Fibroblast of skin of left biceps (primary cell): ENCODE measurements at places on chromosomes 3 and 15.
A peak's percentile ranks its signal among the peaks of the same experiment; 100 is the strongest.

- DNase-seq, result no peak
Observed at GRCh38 chr15:50107591-50108408, 11.2 kb downstream of the ATP8B4 start.

DNA sequence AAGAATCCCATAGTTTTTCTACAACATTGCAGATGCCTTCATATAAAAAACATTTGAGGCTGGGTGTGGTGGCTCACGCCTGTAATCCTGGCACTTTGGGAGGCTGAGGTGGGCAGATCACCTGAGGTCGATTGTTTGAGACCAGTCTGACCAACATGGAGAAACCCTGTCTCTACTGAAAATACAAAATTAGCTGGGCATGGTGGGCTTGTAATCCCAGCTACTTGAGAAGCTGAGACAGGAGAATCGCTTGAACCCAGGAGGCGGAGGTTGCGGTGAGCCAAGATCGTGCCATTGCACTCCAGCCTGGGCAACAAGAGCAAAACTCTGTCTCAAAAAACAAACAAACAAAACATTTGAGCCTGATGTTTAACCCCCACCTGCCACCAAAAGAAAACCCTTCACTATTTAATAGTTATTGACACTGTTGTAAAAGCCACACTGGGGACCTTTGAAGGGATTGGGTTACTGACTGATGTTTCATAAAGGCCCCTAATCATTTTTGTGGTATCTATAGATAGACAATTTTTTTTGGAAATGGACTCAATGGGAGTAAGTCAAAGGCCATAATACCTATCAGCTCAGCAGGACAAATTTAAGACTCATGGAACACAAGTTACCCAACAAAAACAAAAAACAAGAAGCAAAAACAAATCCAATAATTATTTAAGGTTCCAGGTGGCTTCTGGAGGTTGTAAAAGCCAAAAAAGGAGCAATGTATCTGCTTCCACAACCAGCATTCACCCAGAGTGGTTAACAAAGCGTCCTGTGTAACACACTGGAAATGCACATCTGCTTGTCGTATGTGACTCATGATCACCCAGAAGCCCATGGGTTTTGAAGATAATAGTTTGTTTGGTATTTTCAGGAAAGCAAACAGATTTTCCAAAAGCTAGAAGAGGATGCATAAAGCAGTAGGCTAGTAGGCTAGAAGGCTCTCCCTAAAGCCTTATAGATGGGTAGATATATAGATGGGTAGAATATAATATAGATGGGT, 41.2 kb downstream of the CDCP1 start:
- DNase-seq, result no peak

GRCh38 chr3:76969996-76970615, 69.8 kb upstream of the ROBO2 start:
- no peak for DNase-seq

DNA sequence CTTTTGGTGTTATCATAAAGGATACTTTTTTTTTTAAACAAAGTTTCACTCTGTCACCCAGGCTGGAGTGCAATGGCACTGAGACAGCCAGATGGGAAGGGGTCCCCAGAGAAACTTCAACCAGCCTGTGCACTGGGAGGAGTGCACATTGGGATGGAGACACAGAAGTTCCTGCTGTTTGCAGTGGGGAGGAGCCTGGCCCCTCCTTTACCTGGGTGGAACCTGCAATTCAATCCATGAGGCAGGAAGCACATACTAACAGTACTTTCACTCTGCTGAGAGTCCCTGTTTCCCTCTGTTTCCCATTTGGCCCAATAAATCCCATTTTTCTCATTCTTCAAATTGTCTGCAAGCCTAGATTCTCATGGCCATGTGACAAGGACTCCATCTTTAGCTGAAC, 42.3 kb upstream of the LHFPL4 start:
- DNase-seq, result no peak

- no peak for DNase-seq
Observed at GRCh38 chr3:38126121-38126892, 10.6 kb downstream of the ACAA1 start.

GRCh38 chr15:68695061-68695595, 116.3 kb downstream of the CORO2B start:
- no peak for DNase-seq

DNA sequence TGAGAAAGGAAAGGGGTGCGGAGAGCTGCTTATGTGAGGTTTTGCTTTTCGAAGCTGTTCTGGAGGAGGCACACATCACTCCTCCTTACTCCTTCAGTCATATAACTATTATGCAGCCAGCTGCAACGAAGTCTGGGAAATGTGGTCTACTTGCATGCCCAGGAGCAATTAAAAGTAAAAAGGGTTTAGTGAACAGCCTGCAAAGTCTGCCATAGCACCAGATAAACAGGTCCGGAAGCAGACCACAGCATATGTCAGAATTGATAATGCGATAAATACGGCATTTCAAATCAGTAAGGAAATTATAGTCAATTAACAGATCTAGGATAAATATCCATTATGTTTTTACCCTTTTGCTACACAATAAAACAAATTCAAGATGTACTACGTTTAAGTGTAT, 99.5 kb downstream of the POLR2M start:
- DNase-seq, result no peak

DNA sequence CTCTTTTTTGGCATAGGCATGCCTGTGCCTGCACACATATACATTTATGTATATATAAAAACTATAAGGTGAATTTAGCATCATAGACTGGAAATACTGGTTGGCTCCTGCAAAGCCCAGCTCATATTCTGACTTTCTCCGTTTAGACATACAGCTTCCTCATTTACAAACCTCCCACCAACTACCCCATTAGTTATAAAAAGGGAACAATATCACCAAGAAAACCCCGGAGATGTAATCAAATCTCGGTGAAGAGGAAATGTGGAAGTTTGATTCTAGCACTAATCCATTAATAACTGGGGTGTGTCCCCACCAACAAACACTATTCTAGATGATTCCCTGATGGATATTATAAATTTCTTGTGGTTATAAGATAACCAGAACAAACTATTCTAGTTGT, 517.7 kb upstream of the TBL1XR1 start:
- no peak for DNase-seq

DNA sequence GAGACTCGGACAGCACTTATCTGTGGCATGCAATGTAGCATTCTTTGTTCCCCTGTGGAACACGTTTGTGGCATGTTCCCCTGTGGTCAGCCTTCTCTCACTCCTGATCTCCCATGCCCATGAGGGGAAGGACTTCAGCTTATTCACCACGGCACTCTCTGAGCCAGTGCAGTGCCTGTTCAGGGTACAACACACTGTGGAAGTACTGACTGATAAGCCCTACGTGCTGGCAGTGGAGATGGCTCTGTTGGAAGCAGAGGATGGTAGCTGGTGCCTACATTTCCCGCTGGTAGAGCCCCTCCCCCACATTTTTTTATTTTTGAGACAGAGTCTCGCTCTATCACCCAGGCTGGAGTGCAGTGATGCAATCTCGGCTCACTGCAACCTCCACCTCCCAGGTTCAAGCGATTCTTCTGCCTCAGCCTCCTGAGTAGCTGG, 43.5 kb upstream of the ETV5 start:
- no peak for DNase-seq

DNA sequence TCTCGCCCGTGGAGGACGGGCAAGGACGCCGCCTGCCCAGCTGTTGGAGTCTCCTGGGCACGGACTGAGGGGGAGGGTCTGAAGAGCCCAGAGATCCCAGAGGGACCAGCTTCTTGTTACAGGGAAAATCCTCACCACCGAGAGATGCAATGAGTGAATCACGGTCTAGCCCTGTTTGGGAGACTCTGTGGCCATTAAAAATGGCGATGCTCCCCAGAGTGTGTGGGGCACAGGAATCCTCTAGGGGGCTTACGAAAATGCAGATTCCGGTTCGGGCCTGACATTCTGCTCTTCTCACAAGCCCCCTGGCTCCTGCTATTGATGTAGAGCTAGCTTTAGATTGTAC, 35.5 kb upstream of the EPHB3 start:
- DNase-seq, result no peak

DNA sequence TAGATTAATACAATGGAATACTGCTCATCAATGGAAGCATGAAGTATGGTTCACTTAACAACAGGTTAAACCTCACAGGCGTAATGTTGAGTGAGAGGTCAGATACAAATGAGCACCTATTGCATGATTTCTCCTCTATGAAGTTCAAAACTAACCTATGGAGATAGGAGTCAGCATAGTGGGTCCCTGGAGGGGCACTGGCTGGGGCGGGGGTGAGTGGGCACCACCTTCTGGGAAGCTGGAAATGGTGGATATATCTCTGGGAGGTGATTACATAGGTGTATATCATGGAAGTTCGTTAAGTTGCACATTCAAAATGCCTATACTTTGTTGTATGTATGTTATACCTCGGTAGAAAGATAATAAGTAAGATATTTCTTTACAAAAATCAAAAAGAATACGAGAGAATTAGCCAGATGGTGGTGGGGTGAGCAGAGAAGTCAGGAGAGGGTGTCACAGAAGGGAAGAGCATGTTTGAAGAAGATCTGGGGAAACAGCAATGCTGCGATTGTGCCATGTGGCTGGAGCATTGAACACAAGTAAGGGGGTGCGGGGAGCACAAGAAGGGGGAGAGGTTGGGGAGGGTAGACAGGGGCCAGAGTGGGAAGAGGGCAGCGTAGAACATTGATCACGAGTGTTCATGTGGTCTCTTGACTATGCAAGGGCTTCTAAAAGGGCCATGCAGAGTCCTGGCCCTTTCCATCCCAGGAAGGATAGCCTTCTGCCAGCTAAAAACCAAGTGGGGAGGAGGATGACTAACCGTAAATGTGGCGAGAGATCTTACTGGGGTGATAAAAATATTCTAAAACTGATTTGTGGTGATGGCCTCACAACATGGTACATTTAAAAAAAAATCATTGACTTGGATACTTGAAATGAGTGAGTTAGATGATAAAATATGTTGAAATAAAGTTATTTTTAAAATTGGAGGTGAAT, 30.2 kb downstream of the ITGA11 start:
- DNase-seq, result no peak

DNA sequence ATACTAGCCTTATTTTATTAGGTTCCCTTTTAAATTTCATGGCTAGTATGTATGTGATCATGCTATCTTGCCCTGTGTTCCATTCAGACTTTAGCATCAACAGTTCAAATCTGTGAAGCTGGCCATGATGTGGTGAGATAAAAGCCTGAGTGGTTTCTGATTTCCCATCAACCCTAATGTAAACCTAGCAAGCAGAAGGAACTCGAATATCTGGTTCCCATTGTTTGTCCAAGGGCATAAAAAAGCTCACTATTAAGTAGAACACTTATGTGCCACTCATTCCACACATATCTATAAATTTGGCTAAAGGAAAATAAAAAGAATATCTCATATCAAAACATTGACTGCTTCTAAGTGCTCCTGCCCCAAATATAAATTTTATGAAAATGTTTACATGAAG, 311.7 kb downstream of the CADM2 start:
- no peak for DNase-seq

GRCh38 chr15:24954783-24955530, at the start of the genes SNRPN and SNURF:
Gene SNRPN, plus strand, starts transcription at chr15:24954987. Its CDS starts 19,467 bp downstream, at chr15:24974454.
Gene SNURF, plus strand, starts transcription at chr15:24954987. Its CDS starts 62 bp downstream, at chr15:24955049.
- peak; percentile 14 for DNase-seq

GRCh38 chr3:194556086-194557056, 69.6 kb upstream of the ATP13A3 start:
- DNase-seq, result no peak

GRCh38 chr3:14388201-14388600, 14.2 kb upstream of the SLC6A6 start:
- DNase-seq, result no peak

DNA sequence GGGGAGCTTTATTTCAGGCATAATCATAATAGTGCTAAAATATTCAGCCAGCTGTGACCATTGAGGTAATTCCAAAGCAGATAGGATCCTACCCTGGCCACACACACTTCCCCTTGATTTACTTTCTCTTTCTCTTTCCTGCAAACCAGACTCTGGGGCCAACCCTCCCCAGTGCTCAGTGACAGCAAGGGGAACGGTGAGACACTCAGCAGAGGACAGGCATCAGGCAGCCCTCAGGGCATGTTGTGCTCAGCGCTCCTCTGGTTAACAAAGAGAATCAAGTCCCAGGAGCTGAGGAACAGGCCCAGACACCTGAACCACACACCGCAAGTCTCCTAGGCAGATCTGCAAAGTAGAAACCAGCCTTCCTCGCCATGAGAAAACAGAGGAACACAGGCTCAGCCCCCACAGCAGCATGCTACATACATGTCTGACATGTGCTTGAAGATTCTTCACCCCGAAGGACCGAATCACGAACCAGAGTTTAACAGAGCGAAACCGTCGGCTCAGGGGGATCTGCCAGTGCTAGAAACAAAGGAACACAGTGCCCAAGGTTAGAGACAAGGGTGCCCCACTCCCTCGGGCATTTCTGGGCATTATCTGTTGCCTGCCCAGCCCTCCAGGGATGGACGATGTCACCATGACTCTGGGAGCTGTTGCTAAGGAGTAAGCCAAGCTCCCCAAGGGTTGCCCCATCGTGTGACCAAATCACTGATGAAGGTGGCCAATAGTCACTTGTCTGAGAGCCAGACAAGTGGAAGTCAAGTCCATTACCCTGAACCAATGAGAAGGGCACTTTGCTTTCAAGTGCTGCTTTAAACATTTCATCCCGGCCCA, 17.5 kb downstream of the HDC start:
- no peak for DNase-seq

DNA sequence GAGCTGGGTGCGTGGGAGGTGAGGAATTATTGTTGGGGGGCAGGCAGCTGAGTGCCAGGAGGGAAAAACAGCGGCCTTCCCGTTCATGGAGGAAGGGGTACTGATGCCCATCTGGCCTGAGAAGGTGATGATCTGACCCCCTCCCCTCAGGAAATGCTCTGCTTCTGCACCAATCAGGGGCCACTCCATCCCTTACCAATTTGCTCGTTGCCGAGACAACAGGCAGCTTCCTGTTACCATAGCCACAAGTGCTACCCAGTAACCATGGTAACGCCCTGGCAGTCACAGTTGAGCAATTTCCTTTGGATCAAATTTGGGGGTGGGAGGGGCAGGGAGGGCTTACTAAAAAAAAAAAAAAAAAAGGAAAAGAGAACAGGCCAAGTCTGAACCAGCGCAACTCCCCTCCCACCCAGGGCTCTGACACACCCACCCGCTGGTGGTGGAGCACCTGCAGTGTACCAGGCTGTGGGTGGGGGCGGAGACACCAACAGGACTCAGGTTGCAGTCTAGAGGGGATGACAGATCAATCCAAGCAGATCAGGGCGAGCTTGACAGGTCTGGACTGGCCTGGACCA, 13.7 kb downstream of the CELF6 start:
- DNase-seq, result no peak

- DNase-seq, result no peak
Observed at GRCh38 chr3:57006179-57006657, 54.2 kb upstream of the SPATA12 start.

DNA sequence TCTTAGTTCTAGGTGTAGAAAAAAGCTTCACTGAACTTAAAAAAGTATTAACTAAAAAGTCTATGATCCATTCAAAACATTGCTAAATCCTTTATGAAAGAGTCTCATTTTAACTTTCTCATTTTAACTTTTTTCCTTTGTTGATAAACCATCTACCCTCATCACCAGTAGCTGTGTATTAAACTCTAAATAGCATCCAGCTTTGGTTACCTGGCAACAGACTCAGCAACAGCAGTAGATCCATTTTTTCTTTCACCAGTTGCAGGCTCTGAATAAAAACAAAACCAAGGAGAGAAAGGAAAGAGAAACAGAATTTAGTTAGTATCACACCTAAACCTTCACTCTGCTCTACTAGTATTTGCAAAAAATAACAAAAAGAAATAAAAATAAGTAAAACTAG, 51.6 kb downstream of the TP53BP1 start:
- no peak for DNase-seq
